ENCODE measurements at places on chromosomes 5 and 9.

- DNase-seq, result no peak
These were observed 339.6 kb upstream of the ITGA1 start for GRCh38 chr5:52448111-52448510.

DNA sequence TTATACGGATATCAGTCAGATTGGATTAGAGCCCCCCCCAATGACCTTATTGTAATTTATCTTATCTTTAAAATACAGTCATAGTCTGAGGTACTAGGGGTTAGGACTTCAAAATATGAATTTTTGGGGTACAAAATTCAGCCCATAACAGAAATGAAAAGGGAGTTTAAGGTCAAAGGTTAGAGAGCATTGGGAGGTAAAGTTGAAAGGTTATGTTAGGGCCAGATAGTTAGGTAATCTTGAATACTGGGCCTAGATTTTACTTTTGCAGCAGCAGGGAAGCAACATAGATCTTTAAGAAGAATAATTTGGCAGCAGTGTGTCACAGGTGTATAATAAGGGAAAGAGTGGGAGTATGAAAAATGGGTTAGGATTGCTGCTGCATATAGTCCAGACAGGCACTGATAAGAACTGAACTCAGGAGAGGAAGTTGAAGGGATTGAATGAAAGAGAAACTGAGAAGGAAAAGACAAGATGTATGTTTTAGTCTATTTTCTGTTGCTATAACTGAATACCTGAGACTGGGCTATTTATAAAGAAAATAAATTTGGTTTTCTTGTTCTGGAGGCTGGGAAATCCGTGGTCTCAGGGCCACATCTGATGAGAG lies 10.7 kb upstream of the GCNT4 start:
- no peak for DNase-seq

DNA sequence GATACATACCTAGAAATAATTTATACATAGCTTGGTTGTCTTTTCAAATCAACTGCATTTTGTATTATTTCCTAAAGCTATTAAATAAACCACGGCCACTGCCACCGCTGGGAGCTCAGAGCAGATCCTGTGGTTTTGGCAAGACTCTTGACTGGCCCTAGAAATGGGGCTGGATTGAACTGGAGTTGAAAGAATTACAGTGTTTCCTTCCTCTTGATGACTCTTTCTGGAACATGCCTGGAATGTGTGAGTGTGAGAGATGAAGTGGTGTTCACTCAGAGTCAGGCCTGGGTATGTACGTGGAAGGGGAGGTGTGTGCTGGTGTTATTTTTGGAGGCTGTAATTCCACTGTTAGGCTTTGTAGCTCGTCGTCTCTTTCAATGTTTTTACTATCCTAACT lies 45.9 kb downstream of the TEK start:
- DNase-seq, result peak; percentile 95

GRCh38 chr5:126805063-126805462 lies 28.1 kb downstream of the LMNB1 start:
- DNase-seq, result peak; percentile 66

- peak; percentile 43 for DNase-seq
These were observed 596.9 kb downstream of the PDE4D start for GRCh38 chr5:59296317-59297264.
